Mammary epithelial cell (primary cell): ENCODE measurements at places on chromosomes 1 and 21. TPM values are rescaled to one million over a fixed set of nuclear protein-coding genes. Genes with fewer than 3 reads are reported as not detected.

TTC22 gene
- total RNA-seq = 4.8 and 7.9 TPM in 2 replicates

PALMD gene
- total RNA-seq = 0.69 and 2.7 TPM in 2 replicates

NCMAP gene
- total RNA-seq = not detected in 2 replicates

MTF1 gene
- 28.7 and 31.6 TPM in 2 replicates for total RNA-seq

NBPF10 gene
- 3.9 and 4.9 TPM in 2 replicates for total RNA-seq
